ENCODE measurements at places on chromosomes 11 and 22.
A peak's percentile ranks its signal among the peaks of the same experiment; 100 is the strongest.

- no peak for DNase-seq
Measured at GRCh38 chr22:39392341-39392948, 7.1 kb upstream of the TAB1 start.

GRCh38 chr11:31060880-31061279, 308.7 kb downstream of the DCDC1 start:
- DNase-seq = no peak

- no peak for DNase-seq
Measured at GRCh38 chr11:45606514-45607281, 58.7 kb downstream of the CHST1 start.

- DNase-seq = no peak
Measured at GRCh38 chr11:1292018-1292643, 17.3 kb downstream of the TOLLIP start.

- DNase-seq = no peak
Measured at GRCh38 chr11:86440843-86441242, 66.2 kb downstream of the CCDC81 start.

DNA sequence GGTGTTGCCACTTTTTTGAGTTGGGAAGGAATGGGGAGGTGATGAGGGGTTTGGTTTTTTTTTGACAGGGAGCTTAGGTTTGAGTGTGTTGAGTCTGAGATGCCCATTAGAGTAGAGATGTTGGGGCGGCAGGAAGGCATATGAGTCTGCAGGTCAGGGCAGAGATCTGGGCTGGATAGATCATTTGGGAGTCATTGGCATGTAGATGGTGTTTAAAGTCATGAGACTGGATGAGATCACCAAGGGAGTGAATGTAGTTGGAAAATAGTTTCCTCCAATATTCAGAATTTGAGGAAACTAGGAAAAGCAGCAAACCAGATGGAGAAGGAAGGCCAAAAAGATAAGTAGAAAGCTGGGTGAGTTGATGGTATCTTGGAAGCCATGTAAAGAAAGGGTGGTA, 2.1 kb upstream of the ANAPC15 start:
- no peak for DNase-seq

DNA sequence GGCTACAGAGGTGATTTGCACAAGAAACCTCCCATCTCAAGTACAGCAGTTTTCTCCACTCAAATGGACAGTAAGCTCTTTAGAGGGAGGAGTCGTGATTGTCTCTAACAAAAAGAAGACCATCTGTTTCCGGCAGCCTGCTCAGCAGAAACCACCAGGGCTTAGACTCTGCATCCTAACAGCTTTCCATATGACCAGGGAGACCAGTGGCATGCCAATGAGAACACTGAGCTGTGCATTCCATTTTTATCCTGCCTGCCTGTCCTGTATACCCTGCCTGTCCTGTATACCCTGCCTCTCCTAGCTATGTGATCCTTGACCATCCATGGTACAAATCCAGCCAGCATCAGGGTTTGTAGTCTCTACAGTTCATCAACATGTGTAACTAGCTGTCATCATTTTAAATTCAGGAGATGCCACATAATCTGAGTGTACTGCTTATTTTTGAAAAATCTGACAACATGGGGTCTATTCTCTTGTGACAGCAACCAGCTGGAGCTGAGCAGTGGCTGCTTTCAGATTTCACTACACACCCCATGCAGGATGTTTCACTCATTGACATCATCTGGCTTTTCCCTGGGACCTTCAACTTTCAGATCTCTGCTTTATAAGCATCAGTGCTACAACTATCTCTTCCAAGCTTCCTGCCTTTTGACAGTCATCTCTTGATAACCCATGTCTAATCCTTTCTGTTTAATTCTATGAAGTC, 50.5 kb upstream of the POU2AF2 start:
- no peak for DNase-seq

- DNase-seq = peak; percentile 81
Measured at GRCh38 chr11:63813035-63813562, at the start of gene SPINDOC. Gene SPINDOC (plus strand): TSS chr11:63813456. CDS start chr11:63813687, 231 bp downstream.

- DNase-seq = no peak
Measured at GRCh38 chr11:121572571-121573059, 119.8 kb upstream of the SORL1-AS1 start.

GRCh38 chr11:133995066-133995465, 38.3 kb upstream of the IGSF9B start:
- no peak for DNase-seq

GRCh38 chr11:112453601-112454577, 193.2 kb upstream of the PLET1 start:
- peak; percentile 70 for DNase-seq

GRCh38 chr11:1305501-1306056, 3.9 kb downstream of the TOLLIP start:
- peak; percentile 4 for DNase-seq

GRCh38 chr11:115078461-115079438, 400.4 kb downstream of the NXPE2 start:
- no peak for DNase-seq

DNA sequence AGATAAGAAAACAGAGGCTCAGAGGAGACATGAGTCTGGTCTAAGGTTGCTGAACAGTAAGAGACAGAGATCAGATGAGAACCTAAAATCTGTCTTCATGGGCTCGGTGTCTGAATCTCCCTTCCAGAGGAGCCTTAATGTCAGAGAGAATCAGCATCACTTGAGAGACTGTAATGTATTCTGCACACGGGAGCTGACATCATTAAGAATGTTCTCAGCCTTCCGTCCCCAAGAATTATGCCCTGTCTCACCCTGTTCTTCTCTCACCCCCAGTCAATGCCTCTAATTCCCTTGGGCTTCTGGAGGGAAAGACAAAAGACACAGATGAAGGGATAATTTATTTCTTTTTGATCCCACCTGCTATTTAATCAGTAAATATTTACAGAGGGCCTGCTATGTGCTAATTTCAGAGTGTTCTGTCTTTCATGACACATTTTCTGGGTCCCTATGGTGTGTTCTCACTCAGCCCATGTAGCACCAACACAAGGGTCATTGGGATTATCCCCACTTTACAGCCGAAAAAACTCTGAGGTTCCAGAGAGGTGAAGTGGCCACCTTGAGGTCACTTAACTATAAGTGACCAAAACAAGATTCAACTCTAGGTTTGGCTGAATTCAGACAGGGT, 61.8 kb downstream of the CD82 start:
- peak; percentile 13 for DNase-seq

GRCh38 chr11:29353833-29354232, 663.0 kb downstream of the KCNA4 start:
- no peak for DNase-seq

DNA sequence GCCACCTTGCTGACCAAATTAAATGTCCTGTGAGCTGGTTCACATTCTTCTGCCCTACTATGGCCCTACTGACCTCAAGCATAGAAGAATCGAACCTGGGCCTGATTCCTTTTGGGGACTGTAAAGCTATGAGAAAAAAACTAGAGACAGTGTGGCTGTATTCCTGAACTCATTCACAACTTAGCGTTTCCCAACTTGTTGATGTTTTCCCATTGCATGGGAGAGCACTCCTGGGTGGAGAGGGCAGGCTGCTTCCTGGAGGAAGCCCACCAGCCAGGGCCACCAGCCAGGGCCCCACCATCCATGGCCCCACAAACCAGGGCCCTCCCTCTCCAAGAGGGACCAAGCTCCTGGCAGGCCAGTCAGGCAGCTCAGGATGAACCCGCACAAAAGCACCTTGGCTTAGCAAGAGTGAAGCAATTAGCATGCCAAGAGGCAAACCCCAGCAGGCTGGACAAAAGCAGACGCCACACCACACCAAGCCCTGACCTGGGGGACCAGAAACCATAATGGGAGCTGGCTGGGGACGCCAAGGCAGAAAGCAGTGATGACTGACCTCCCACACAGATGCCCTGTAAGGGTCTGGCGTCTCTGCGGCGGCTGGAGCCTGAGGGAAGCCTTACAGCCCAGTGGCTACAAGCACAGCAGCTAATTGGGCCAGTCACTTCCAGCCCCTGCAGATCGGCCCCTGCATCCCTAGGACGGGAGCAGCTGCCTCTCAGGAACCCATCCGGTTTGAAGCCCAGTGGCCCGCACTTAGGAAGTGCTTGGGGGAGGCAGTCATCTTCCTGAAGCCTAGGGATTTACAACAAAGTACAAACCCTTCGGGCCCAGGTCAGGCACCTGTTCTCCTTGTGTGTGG, 2.1 kb downstream of the CERK start:
- DNase-seq = peak; percentile 32

DNA sequence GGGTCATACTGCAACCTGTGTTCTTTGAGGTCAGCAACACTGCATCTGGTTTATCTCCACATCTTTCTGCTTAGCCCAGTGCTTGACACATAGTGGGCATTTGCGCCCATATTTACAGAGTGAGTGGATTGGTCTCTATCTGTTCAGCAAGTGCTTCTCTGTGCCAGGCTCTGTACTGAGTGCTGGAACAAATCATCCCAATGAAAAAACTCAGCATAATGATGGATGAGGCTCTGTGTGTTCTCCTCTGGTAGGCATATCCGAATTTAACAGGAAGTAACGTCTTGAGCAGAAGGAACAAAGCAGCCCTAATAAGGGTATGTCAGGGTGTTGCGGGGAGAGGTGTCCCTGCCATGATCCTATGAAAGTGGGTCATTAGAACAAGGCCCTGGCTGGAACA, 46.0 kb downstream of the MCM5 start:
- no peak for DNase-seq

DNA sequence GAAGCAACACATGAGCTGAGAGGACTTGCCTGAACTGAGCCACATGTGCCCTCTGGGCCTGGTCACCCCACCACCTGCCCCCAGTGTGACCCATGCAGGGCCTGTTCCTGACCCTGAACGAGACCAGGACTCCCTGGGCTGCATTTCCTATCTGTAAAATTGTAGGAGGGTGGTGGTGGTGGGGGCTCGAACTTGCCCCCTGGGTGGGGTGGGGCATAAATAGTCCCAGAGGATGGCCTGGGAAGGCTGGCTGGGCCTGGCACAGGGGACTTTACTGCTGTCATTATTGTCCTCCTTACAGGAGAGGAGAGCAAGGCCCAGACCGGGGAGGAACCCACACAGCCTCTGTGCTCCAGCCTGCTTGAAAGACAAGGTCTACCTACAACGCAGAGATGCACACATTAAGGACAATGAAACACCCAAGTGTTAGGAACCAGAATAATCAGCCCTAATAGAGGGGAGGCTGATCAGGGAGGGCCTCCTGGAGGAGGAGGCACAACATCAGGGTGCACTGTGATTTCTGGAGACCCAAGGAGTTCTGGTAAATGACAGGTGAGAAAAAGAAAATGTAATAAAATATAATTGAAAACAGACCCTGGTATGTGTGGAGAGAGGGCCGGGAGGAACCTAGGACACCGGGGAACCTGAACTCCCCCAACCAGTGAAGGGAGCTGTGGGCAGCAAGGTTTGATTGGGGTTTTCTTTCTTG, 2.8 kb upstream of the AIFM3 start:
- no peak for DNase-seq

Measured in activated T-cell treated with anti-CD3 and anti-CD28 coated beads, Interleukin-2, amount 50 U/mL, for 48 hours (primary cell).